ENCODE measurements at places on chromosomes 7 and 10. TPM values are rescaled to one million over a fixed set of nuclear protein-coding genes. Genes with fewer than 3 reads are reported as not detected.

Gene PBLD
- 2.8 TPM for total RNA-seq

Gene EN2
- total RNA-seq = not detected

Gene PPP1R3A
- total RNA-seq = not detected

Gene GATAD1
- total RNA-seq = 25.9 TPM

Gene ITGB8
- total RNA-seq = 100 TPM

Gene MKRN1
- total RNA-seq = 74.0 TPM

Gene ADIRF
- 142 TPM for total RNA-seq

Gene TRRAP
- 20.6 TPM for total RNA-seq

Gene SFMBT2
- 2.8 TPM for total RNA-seq

Gene ADARB2
- not detected for total RNA-seq

Gene AGFG2
- 3.1 TPM for total RNA-seq

Gene PRTFDC1
- 18.5 TPM for total RNA-seq

Gene FGF8
- not detected for total RNA-seq

Gene GALNT17
- total RNA-seq = under 0.01 TPM

Gene LRGUK
- under 0.01 TPM for total RNA-seq

Gene TWIST1
- total RNA-seq = 31.2 TPM

Gene OPTN
- 156 TPM for total RNA-seq

Gene PTPRN2
- total RNA-seq = 0.77 TPM

Gene C7orf57
- total RNA-seq = not detected

Gene ZNF467
- 1.0 TPM for total RNA-seq

Gene SEC31B
- 3.0 TPM for total RNA-seq

Gene OR6V1
- not detected for total RNA-seq

Gene CXCL12
- 611 TPM for total RNA-seq

Gene TMEM176A
- total RNA-seq = 61.1 TPM

Gene SLC26A3
- total RNA-seq = not detected

Gene GRK5
- 19.0 TPM for total RNA-seq

Gene ARHGEF35
- total RNA-seq = 0.51 TPM

Gene NYAP1
- 0.26 TPM for total RNA-seq

Gene HNRNPA2B1
- 65.0 TPM for total RNA-seq

Gene AGMO
- not detected for total RNA-seq

Gene BEND7
- total RNA-seq = 10.6 TPM

Gene TLL2
- 0.17 TPM for total RNA-seq

Gene SFRP4
- 54.2 TPM for total RNA-seq

Gene IRF5
- 0.33 TPM for total RNA-seq

Gene ANKRD30A
- not detected for total RNA-seq

Measured in fibroblast of lung (primary cell).